ENCODE measurements at places on chromosomes 2 and 18. TPM values are rescaled to one million over a fixed set of nuclear protein-coding genes. Genes with fewer than 3 reads are reported as not detected.
A peak's percentile ranks its signal among the peaks of the same experiment; 100 is the strongest.

- no peak for DNase-seq
Measured at GRCh38 chr2:40592218-40592617, 140.3 kb upstream of the SLC8A1 start.

Gene KRTCAP3
- polyA plus RNA-seq = 0.22 TPM

Gene CFC1
- not detected for polyA plus RNA-seq

GRCh38 chr18:61901323-61901986 lies 8.6 kb upstream of the RNF152 start:
- DNase-seq = peak; percentile 48

Gene RIT2
- not detected for polyA plus RNA-seq

Gene IL36B
- not detected for polyA plus RNA-seq

GRCh38 chr18:3062798-3063680 lies 50.1 kb upstream of the LPIN2 start:
- DNase-seq = no peak

GRCh38 chr2:176483901-176484568 lies 214.8 kb downstream of the MTX2 start:
- no peak for DNase-seq

DNA sequence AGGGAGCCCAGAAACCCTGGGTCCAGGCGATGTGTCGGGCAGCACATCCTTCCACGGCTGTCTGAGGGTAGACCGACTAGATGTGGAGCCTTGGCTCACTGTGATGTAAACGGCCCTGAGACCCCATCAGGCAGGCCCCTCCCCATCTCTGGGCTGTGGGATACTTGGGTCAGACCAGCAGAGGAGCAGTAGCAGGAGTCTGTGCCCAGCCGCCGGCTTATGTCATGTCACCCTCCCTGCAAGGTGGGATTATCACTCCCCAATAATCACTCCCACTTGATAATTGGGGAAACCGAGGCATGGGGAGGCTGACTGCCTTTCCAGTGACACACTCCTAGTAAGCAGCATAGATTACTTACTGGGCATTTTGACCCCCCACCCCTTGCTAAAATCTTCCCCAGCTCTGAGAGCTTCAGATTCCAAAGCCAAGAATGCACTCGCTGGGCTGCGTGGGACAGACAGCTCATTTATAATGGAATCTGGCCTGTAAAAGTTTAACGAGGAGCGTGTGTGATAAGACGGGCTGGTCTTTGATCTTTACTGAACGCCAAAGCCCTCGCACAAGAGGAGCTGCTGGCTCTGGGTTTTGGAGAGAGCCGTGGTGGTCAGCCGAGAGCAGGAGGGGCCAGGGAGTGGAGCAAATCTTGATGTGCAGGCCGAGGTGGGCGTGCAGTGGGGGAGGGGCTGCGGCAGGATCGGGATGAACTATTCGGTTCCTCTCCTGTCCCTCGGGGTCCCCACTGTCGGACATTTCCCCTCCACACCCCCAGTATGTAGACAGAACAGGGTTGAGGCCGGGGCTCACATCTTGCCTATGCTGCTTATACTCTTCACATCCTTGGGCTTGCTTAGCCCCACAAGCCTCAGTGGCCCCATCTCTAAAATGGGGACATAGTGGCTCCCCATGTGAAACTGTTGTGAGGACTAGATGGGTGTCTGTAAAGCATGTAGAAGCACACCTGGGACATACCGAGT lies 200.0 kb downstream of the GLI2 start:
- peak; percentile 92 for DNase-seq

DNA sequence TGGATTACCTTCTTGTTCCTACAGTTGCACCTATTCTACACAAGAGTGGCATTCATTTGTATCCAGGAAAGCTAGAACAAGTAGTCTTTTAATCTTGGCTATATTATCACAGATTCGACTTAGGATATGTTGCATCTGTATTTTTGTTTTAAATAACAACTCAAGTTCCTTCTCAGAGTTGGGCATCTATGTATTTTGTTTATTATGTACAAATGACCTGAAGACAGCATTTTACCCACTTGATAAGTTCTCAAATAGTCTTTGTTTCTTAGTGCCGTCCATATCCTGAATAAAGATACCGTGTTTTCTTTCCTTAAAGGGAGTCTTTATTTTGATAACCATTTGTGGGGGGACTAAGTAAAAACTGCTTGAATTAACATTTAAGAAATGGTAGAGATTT lies 2.9 kb downstream of the ITPRID2 start:
- no peak for DNase-seq

DNA sequence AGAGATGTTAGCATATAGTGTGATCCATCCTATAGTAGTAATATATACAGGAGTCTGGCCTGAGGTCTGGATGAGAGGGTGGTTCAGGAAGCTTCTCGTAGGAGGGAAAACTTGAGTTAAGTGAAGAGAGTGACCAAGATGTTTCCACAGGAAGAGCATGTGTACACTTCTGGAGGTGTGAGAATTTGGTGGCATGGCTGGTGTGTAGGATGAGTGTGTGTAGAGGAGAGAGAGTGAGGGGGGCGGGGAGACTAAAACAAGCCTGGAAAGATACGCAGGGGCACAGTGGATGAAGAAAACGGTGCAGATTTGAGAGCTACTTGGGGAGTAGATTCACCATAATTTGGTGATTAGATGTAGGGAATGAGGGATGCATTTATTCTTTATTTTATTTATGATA lies 43.5 kb upstream of the CTLA4 start:
- DNase-seq = no peak

Gene CAPN13
- polyA plus RNA-seq = not detected

GRCh38 chr2:159160954-159161353 lies 125.5 kb downstream of the WDSUB1 start:
- no peak for DNase-seq

DNA sequence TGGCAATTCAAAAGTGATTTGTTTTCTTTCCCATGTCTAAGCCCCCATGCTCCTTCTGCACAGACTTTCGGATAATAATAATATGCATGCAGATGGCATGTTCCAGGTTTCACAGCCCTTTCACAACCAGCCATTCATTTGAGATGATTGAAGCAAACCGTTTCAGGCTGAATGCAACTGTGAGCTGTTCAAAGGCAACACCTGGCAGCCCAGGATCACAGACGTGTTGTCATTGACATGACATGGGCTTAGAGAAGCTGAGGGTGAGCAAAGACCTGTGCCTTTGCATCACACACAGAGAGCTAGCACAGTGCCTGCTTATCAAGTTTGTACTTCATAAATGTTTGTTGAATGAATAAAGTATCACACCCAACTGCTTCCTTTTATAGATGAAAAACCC lies 12.4 kb upstream of the ERMN start:
- no peak for DNase-seq

DNA sequence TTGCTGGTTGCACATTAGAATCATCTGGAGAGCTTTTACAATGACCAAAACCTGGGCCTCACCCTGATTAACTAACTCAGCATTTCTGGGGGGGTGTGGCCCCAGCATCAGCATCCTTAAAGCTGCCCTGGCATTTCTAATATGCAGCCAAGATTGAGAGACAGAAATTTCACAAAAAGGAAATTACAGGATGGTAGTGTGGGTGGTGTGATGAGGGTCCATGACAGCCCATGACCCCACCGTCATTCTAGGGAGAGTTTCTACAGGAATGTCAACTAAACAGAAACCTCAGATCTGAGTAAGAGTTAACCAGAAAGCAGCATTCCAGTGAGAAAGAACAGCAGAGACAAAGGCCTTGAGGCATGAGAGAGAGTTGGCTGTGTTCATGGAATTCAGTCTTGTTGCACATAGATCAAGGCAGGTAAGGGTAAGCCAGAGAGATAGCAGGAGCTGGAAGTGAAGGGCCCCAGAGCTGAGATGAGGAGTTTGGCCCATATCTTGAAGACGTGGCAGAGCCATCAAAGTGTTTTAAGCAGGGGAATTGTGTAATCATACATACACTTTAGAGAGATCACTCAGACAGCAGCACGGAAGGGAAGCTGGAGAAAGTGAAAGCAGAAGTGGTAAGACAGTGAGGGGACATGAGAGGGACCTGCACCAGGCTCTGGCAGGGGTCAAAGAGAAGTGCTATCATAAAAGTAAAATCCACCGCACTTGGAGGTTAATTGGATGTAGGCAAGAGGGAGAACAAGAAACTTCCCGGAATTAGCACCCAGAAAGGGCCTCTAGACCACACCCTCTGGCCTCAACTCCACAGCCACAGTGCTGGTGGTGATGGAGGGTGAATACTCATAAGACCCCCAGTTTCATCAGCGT lies 7.8 kb upstream of the TRABD2A start:
- DNase-seq = peak; percentile 79

- DNase-seq = no peak
Measured at GRCh38 chr2:101717071-101717845, 19.8 kb downstream of the MAP4K4 start.

Gene LYG2
- polyA plus RNA-seq = not detected

- no peak for DNase-seq
Measured at GRCh38 chr2:8502316-8502715, 179.5 kb upstream of the ID2 start.

DNA sequence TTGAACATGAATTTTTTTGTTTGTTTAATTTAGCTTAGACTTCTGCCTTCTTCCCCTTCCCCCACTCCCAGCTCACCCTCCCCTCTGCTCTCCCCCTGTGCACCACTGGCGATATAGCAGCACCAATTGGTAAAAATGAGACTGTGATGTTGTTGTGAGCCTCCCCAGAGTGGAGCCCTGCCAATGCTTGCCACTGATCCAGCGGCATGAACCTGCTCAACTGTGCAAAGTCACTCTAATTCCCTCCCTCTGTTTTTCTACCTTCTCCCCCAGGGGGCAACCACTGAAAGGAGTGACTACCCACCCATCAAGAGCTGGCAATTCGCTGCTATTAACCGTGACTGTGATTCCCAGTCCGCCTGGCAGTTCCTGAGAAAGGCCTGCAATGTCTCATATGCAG lies 30.2 kb downstream of the KLHL14 start:
- DNase-seq = no peak

Gene RMDN2
- polyA plus RNA-seq = 9.2 TPM

- no peak for DNase-seq
Measured at GRCh38 chr2:200406379-200406778, 99.9 kb downstream of the SPATS2L start.

DNA sequence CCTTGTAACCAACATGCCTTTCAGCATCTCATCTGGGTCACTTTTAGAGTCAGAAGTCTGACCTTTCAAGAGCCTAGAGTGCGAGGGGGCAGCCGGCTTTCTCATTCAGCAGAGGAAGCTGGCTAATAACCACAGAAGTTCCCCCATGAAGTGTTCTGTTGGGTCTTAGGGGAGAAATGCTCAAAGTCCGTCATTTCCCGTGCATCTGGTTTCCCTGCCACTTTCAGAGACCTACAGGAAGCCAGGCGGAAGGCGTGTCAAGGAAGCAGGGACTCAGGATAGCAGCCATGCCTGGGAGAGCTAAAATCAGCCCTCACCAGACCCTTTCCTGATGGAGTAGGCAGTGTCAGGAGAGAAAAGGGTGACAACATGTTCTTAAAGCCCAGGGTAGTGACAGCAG lies 301.8 kb upstream of the ID2 start:
- no peak for DNase-seq

GRCh38 chr2:175366815-175367214 lies 185.3 kb upstream of the ATP5MC3 start:
- peak; percentile 54 for DNase-seq

DNA sequence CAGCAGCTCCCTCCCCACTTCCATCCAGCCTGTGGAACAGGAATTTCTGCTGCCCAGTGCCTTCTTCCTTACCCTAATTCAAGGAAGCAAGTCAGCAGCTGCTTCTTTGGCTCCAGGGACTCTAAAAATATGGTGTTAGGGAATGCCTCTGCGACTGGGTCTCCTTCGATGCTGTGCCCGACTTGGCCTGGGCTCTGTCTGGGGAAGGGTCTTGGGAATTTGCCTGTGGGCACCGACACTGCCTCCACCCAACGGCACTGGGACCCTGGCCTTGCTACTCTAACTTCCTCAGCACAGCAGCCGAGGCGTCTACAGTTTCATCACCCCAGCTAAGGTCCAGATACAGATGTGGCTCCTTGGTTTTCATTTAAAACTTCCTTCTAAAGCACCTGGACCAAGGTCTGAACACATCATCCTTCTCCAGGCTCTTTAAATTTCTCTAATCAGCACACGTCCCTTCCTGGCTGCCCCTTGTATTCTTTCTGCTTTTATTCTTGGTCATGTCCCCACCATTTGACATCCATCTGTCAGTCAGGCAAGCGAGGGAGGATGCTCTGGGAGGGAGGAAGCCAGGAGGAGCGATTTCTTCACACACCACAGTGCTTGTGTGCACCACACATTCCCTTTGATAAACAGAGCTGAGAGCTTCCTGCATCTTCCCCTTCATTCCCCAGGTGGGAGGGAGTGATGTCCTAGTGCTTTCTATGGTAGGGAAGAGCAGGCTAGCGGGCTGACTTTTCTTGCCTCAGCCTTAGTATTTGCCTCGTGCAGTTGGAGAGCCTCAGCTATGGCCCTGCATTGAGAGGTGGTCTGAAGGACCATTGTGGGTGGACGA lies 6.8 kb downstream of the LBH start:
- no peak for DNase-seq

Gene MZT2B
- 54.0 TPM for polyA plus RNA-seq

DNA sequence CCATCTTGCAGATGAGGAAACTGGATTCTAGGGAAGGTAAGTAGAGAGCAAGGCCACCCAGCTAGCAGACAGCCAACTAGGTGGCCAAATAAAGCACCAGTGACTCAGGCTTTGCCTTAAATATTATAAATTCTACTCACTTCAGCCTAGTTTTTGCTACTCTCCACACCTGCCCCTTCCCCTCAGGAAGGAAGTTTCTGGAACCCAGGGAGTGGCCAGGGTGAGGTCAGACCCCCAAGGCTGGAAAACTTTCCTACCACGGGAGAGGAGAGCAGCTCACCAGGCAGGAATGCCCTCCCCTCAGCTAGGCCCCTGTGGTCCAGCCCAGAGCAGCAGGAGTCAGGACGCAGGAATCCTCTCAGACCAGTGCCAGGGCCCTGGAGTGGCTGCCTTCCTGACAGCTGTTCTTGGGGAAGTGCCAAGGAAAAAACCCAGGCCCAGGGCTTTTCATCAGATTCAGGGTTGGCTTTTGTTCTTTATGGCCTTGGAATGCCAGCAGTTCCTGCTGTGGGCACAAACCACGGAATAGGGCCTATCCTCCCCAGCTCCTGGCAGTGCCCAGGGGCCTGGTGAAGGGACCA lies 5.1 kb upstream of the PAX8 start:
- peak; percentile 84 for DNase-seq

Gene CNGA3
- polyA plus RNA-seq = 0.03 TPM

DNA sequence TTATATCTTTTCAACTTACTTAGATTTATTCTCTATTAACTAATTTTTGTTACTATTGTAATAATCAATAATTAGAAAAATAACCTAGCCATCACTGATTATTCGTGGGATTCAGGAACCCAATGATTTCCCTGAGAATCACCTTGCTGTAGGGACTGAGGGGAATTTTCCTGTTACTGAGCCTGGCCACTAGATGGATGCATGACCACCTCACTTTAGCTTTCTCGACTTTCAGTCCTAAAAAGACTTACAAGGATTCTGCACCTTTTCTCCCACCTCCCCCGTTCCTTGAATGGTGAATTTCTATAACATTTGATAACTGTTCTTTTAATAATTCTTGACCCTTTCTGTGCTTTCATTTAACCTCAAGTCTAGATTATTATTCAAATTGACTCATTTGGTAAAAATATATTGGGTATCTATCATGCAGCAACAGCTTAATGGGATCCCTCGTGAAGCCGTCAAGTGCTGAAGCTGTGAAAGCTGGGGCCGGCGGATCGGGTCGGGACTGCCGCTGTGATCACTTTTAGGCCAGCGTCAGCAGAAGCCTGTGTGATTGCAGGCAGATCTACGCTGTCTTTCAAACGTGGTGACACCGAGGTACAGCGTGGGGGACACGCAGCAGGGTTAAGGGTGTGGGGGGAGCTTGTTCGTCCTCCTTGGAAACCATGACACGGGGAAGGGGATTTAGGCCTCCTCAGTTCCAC lies 38.8 kb upstream of the TMEM18 start:
- no peak for DNase-seq

Data from fibroblast of lung (primary cell).